ENCODE measurements at places on chromosomes 2 and 18.

- no peak for DNase-seq
These were observed 116.5 kb downstream of the DOCK10 start for GRCh38 chr2:224925810-224926100.

DNA sequence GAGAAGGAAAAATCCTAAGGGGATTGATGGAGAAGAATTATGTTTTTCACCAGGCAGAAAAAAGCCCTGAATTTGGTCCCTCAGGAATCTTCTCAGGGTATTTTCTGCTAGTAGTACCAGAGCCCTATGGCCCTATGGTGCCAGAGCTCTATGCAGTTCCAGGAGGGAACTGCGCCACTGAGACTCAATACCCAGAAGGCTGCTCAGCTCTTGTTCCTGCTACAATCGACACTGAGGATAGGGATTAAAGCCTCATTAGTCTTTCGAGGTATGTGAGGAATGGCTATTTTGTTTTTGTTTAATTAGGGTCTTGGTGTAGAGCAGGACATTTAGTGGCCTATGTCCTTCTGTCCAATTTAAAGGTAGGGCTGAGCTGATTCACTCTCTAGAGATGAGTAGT lies 21.7 kb upstream of the PPP3R1 start:
- DNase-seq: no peak

GRCh38 chr2:190119257-190119656 lies 56.7 kb upstream of the MSTN start:
- no peak for DNase-seq

DNA sequence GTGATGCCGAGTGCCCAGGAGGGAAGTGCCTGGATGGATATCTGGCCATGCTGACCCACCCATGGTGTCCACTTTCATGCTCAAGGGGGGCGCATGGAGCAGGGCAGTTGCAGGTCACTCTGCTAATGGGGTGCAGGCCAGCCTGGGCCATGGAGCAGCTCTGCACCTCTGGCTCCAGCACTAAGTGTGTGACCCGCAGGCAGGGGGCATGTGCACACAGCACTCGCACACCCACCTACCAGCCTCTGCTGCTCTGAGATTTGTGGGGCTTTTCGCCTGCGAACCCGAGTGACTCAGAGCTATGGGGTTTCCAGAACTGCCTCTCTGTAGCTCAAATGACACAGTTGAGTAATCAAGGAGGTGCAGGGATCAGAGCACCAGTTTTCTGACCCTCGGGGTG lies 66.2 kb downstream of the CYP26B1 start:
- DNase-seq: no peak

DNA sequence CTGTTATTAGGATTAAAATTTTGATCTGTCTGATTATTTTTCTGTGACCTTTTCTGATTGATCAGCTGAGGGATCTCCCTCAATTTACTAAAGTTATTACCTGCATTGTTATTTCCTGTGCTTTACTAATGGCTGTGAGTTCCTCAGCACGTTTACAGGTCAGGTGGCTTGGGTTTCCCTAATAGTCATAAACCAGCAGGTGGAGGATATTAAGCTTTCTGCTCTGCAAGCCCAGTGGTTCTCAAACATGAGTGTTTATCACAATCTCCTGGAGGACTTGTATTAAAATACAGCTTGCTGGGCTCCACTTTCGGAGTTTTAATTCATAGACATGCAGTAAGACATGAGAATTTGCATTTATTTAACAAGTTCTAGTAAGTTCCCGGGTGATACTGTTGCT lies 22.4 kb upstream of the UGP2 start:
- DNase-seq: no peak

- DNase-seq: no peak
These were observed 21.2 kb upstream of the NAB1 start for GRCh38 chr2:190627448-190628412.

GRCh38 chr2:215188078-215188477 lies 49.7 kb upstream of the ABCA12 start:
- no peak for DNase-seq

DNA sequence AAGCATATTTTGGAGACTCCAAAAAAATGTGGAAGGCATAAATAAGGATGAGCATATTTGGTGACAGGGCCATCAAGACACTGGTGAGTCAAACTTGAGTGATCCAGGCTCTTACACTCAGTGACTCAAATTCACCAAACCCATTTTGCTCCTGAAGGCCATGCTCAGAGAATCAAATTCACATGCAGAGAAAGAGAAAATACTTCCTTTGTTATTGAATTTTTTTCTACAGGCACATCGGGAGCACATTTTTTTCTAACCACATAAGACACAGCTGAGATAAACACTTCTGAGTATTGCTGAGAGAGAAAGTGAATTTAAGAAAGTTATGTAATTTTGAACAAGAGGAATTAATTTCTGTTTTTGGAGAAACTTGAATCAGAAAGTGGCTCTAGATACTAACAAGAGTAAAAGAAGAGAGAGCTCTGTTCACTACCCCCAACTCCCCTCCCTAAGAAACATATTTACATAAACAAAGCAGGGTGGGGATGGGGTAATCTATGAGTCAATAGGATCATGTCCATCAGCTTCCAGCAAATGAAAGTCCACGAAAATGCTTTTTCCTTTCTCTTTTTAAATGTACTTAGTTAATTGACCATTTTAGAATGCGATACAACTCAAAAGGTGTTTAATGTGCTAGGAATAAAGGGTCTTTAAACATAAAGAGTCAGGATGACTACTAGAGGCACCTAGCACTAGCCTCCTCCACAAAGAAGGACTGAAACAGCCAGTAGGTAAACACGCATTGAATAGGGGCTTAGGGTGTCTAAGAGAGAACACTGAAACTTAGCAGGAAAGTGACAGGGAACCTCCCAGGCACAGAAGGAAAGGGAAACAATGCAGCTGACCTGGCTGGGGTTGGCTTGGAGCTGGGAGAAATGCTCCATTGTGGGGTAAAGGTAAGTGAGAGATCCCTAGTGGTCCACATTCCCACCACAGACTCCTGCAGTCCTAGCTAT lies 152.3 kb downstream of the KCNE4 start:
- DNase-seq: peak; percentile 11

- DNase-seq: no peak
These were observed 49.5 kb downstream of the LBH start for GRCh38 chr2:30280596-30281434.

- peak; percentile 63 for DNase-seq
These were observed 111.8 kb downstream of the STPG4 start for GRCh38 chr2:47043142-47043890.

DNA sequence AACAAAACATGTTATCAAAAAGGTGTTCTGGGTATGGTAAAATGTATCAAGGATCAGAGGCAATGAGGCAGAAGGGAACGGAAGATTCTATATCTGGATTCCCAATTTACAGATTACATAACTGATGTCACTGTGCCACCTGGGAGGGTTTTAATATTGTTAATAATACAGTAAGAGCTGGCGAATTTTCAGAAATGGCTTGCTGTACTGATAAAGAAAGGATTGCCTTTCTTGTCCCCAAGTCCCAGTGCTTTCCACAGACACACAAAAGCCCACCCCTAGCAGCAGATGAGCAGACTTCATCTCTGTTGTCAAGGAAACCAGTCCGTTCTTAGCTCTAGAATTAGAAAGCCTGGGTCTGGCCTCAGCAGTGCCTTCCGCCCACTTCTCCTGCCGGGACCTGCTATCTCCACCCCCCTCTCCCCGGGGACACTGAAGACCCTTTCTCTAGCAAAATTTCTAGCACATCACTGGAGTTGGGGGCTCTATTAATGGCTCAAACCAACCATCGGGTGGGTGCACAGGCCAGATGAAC lies 34.3 kb downstream of the ADD2 start:
- no peak for DNase-seq

- DNase-seq: no peak
These were observed 59.9 kb downstream of the KYNU start for GRCh38 chr2:142937347-142937746.

- DNase-seq: no peak
These were observed 76.8 kb downstream of the CEP192 start for GRCh38 chr18:13067966-13068365.

DNA sequence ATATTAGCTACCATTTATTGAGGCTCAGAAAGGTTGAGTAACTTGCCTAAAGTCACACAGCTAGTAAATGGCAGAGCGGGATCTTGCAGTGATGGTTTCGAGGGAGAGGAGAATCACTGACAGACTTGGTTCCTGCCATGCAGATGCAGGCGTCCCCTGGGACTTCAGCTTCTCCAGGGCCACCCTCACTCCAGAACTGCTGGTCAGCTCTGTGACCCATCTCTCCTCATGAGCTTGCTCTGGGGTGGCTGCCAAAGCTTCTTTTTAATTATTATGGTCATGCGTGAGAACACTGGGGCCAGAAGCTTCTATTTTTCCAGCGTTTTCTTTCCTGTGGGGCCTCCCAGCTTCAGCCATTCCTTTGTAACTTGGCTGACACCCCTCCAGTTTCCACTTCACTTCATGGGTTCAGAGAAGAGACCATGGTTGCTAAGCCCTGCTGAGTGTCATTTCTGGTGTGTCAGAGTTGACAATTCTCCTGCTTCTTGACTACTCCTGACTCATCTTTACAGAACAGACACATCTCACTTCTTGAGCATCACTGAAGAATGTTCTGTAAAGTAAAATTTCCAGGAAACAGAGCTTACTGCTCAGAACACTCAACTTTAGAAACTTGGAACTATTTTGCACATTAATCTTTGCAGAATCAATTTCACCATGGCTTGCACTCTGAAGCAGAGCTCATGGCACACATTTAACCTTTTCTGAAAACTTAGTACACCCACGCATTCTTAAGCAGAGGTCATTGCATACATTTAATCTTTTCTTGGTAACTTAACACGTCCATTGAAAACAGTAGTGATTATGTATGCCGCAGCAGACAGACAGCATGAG lies 70.4 kb downstream of the IL1R2 start:
- DNase-seq: no peak

DNA sequence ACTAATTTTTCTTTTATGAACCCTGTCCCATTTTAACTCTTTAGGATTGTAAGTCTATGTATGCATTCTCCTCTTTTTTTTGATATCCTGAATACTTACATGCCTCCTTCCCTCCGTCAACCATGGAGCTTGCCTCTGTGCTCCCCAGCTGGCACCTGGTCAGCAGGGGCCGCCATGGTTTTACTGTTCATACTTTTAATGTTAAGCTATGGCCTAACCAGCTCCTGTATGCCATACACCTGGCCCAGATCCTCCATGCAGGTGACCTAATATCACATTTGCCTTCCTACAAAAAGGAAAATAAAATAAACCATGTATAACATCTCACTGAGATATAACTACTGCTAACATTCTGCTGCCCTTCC lies 283.1 kb upstream of the TRIB2 start:
- no peak for DNase-seq

GRCh38 chr2:43553341-43553855 lies 42.4 kb downstream of the THADA start:
- no peak for DNase-seq

- DNase-seq: no peak
These were observed 8.9 kb upstream of the POU3F3 start for GRCh38 chr2:104844807-104845551.

- no peak for DNase-seq
These were observed 2.2 kb downstream of the INO80D start for GRCh38 chr2:206083602-206084438.

DNA sequence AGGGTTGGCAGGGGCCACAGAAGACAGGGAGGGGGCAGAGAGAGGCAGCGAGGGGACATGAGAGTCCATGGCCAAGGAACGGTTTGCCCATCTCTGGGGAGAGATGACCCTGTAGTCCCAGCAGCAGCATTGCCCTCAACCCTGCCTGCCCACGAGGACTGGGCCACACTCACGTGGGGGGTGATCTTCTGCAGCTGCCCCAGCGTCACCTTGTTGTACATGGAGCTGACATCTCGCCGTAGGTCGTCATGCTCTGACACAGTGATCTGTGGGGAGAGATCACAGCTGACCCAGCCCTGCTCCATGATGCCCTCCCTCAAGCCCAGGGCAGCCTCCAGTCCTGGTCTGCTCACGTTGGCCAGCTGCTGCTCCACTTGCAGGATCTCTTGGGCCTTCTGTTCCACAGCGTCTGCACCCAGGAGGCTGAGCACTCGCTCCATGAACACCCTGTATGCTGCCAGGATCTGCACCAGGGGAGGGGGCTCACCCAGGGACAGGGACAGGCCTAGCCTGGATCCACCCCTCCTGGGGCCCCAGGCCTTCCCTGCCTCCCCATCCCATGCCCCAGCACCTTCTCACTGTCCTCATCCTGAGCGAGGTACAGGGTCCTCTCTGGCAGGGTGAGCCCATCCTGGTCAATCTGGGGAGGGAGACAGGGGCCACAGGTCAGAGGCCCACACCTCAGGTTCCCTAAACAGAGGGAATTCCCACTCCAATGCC lies 2.8 kb downstream of the ECEL1 start:
- DNase-seq: no peak

- no peak for DNase-seq
These were observed 14.3 kb upstream of the PIEZO2 start for GRCh38 chr18:11163665-11164064.

GRCh38 chr2:86426271-86426670 lies 14.9 kb upstream of the KDM3A start:
- no peak for DNase-seq

DNA sequence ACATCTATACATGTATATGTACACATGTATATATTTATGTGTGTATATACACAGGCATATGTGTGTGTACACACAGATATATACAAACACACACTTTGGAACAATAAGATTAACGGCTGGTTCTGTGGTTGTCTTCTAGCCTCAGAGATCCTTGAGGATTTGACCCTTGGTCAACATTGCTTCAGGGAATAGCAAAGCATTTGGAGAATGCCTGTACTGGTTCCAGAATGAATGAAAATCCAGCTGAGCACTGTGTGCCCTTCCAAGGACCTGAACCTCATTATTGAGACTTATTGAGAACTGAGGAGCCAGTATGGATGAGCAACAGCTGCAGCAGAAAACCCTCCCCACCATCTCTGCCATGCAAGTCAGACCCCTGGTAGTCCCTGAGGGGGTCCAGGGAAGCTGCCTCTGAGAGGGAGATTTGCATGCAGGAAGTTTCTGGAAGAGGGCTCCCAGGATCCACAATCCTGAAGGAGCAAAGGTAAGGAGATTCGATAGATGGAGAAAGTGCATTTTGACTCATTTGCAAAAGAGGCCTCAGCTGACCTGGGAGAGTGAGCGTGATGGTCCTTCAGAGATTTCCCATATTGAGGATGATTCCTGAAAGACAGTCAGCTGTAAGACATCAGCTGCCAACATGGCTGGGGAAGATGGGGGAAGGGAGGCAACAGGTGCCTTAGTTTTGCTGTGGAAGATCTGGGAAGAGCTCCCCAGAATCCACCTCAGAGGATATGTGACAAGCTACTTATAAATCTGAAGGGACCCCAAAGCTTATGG lies 166.6 kb upstream of the NCKAP5 start:
- no peak for DNase-seq

- DNase-seq: no peak
These were observed 129.3 kb downstream of the ZNF236 start for GRCh38 chr18:76951456-76952247.

- no peak for DNase-seq
These were observed at the start of gene MERTK for GRCh38 chr2:111897924-111898702. Gene MERTK, plus strand, starts transcription at chr2:111898607. Its CDS starts 129 bp downstream, at chr2:111898736.

GRCh38 chr18:1542230-1542774 lies 637.6 kb downstream of the ADCYAP1 start:
- DNase-seq: no peak

GRCh38 chr2:219104107-219105035 lies 43.6 kb upstream of the IHH start:
- peak; percentile 35 for DNase-seq

- no peak for DNase-seq
These were observed 142.0 kb downstream of the RTP5 start for GRCh38 chr2:242011516-242011915.

GRCh38 chr2:112583497-112584133 lies 794 bp upstream of the CHCHD5 start:
- DNase-seq: no peak

GRCh38 chr2:199624958-199625357 lies 167.2 kb upstream of the SATB2 start:
- DNase-seq: no peak
